ENCODE measurements at places on chromosomes 1 and 21. TPM values are rescaled to one million over a fixed set of nuclear protein-coding genes. Genes with fewer than 3 reads are reported as not detected.

GRCh38 chr1:50970509-50970887, 453 bp downstream of the CDKN2C start:
- peak overlapping the region; percentile 99 for H3K4me3 ChIP-seq
- no peak for DNase-seq
- H3K36me3 ChIP-seq, result no peaks in the 10 kb centered on the region
- no peaks in the 10 kb centered on the region for H3K4me1 ChIP-seq

DNA sequence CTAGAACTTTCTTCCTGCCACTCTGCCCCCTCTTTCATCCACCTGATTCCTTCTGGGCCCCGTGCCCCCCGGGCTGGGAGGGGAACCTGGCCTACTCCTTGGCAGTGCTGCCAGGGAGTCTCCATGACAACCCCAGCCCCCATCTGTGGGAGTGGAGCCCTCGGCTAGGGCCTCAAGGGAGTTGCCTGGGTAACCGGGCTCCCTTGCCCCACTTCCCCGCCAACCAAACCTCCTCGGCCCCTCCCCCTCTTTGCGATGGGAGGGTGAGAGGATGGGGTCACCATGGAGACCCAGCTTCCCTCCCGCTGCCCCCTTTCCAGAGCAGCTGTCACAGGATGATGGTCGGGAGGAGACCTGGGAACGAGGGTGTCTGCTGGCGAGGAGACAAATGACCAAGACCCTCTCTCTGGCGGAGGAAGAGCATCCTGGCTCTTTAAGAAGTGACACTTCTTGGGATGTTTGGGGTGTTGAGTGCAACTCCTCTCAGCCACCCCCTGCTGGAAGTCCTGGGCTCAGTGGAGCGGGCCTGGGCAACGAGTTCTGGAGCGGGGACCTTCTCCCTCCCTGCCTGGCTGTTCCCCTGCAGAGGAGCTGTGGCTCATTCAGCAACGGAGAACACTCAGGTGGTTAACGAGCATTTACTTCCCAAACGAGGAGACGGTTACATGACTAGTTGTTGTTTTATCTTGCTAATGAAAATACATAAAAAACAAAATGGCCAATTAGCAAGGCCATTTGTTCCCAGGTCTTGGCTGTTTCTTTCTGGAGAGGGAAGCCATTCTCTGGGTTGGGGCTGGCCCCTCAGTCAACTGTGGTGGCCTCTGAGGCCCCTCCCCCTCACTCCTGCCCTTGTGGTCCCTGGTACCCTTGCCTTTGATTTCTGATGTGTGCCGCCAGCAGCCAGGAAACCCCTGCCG, 82.8 kb downstream of the UBIAD1 start:
- H3K36me3 ChIP-seq, result no peaks in the 10 kb centered on the region
- H3K27ac ChIP-seq, result no peak overlapping the region
- H3K27me3 ChIP-seq, result no peaks in the 10 kb centered on the region
- peak; percentile 95 for DNase-seq
- H3K4me3 ChIP-seq, result no peak overlapping the region
- H3K4me1 ChIP-seq, result no peaks in the 10 kb centered on the region

Gene ECM1
- total RNA-seq, result 9.2 TPM

Gene CDCA8
- total RNA-seq, result 1.0 TPM

GRCh38 chr1:67874501-67875111, 41.3 kb upstream of the GNG12 start:
- H3K4me1 ChIP-seq, result no peaks in the 10 kb centered on the region
- no peak for DNase-seq
- no peak overlapping the region for H3K27ac ChIP-seq
- no peaks in the 10 kb centered on the region for H3K36me3 ChIP-seq
- no peaks in the 10 kb centered on the region for H3K27me3 ChIP-seq

DNA sequence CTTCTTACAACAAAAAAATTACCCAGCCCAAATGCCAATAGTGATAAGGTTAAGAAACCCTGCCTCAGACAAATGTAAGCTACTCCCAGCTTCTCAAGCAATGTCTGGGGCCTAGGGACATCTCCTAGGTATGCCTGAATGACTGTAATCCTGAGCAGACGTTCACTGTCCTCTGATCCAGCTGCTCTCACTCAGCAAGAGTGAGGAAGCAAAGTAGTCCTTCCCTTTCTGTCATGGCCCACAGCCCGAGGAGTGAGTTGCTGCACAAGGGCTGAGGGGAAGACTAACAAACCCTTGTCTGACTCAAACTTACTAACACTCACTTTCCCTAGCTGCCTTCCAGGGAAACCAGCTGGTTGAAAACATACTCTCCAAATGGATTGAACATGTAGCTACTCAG, 124.9 kb upstream of the TNFSF4 start:
- no peaks in the 10 kb centered on the region for H3K36me3 ChIP-seq
- no peaks in the 10 kb centered on the region for H3K4me1 ChIP-seq
- H3K27ac ChIP-seq, result no peak overlapping the region
- no peak overlapping the region for H3K4me3 ChIP-seq

DNA sequence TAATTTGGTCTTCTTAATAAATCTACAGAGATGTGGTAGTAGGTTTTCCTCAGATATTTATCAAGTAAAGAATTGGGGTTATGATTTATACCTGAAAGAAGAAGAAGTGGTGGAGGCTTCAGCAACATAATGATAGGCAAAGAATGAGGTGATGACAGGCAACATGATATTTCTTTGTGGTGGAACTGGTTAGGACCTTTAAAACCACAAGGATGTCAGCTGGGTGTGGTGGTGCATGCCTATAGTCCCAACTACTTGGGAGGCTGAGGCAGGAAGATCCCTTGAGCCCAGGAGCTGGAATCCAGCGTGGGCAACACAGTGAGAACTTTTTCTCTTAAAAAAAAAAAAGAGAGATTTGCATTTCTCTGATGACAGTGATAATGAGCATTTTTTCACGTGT, 34.1 kb upstream of the COL11A1 start:
- H3K4me3 ChIP-seq, result no peak overlapping the region
- no peaks in the 10 kb centered on the region for H3K4me1 ChIP-seq
- H3K27me3 ChIP-seq, result no peaks in the 10 kb centered on the region

- no peaks in the 10 kb centered on the region for H3K27me3 ChIP-seq
- H3K4me1 ChIP-seq, result no peaks in the 10 kb centered on the region
- no peak overlapping the region for H3K4me3 ChIP-seq
Measured at GRCh38 chr1:152227310-152227928, 3.4 kb upstream of the HRNR start.

- no peak for DNase-seq
- H3K36me3 ChIP-seq, result peaks cover 16% of the 10 kb centered on the region
- no peaks in the 10 kb centered on the region for H3K27me3 ChIP-seq
- H3K27ac ChIP-seq, result no peak overlapping the region
- H3K4me1 ChIP-seq, result no peaks in the 10 kb centered on the region
Measured at GRCh38 chr1:117077267-117077666, 17.1 kb downstream of the TTF2 start.

GRCh38 chr1:51963592-51964308, 26.8 kb downstream of the RAB3B start:
- peaks cover 2% of the 10 kb centered on the region for H3K4me1 ChIP-seq
- H3K27me3 ChIP-seq, result no peaks in the 10 kb centered on the region
- DNase-seq, result no peak
- H3K27ac ChIP-seq, result no peak overlapping the region
- H3K4me3 ChIP-seq, result no peak overlapping the region

DNA sequence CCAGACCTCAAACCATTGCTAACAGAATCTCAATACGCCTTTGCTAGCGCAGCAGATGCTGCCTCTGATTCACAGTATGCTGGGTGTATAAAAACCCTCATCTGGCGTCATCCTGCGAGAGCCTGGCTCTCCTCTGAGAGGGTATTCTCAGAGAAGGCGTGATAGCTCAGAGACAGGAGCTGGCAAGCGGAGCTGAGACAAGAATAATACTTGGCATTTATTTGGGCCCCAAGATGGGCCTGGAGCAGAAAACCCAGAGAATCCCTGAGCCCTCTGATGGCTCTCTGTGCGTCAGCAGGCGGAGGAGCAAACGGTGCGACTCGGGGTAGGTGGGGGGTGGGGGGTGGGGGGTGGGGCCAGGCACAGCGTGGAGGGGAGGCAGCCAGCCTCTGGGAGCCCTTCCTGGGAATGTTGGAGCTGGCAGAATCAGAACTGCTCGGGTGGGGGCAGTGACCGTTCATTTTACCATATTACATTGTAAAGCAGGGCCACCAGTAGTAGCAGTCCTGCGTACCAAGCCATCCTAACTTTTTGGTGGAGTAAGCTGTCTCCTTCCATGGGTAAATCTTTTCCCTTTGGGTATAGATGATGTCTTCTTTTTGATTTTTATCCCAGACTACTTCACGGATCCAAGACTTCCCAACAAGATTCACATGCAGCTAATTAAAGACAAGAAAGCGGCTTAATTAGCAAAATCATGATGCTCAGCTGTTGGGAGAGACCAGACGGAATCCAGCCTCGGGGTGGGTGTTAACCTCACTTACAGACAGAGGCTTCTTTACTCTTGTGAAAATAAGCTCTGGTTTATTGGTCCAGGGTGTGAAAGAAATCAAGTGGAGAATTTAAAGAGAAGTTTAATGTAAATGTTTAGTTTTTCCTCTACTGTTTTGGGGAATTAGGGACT, 7.1 kb downstream of the RIIAD1 start:
- no peak for DNase-seq
- no peak overlapping the region for H3K27ac ChIP-seq
- no peaks in the 10 kb centered on the region for H3K36me3 ChIP-seq
- H3K4me1 ChIP-seq, result peaks cover 8% of the 10 kb centered on the region
- no peaks in the 10 kb centered on the region for H3K27me3 ChIP-seq
- no peak overlapping the region for H3K4me3 ChIP-seq

Gene INAVA
- 48.8 TPM for total RNA-seq

DNA sequence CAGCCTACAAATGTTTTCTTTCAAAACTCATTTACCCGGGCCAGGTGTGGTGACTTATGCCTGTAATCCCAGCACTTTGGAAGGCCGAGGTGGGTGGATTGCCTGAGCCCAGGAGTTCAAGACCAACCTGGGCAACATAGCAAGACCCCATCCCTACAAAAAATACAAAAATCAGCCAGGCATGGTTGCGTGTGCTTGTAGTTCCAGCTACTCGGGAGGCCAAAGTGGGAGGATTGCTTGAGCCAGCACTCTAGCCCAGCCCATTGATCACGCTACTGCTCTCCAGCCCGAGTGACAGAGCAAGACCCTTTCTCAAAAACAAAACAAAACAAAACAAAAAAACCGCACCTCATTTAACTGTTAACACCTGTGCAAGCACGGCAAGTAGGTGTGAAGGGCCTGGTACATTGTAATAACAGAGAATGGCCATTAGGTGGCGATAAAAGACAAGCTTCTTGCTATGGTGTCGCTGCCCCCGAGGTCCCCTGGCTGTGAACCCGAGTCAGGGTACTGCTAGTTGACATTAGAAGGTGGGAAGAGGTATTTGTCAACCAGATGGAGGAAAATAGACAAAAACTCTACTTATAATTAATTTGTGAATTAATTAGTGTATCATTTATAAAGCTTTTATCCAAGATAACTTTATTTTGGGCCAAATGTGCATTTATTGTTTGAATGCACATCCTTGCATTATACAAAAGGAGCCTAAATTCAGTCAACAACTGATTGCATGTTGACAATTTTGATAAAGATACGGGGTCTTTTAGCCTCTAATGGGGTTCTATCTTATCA, 66.5 kb downstream of the SH3BGR start:
- no peaks in the 10 kb centered on the region for H3K36me3 ChIP-seq
- H3K27ac ChIP-seq, result no peak overlapping the region
- no peak overlapping the region for H3K4me3 ChIP-seq
- H3K4me1 ChIP-seq, result no peaks in the 10 kb centered on the region
- no peaks in the 10 kb centered on the region for H3K27me3 ChIP-seq

DNA sequence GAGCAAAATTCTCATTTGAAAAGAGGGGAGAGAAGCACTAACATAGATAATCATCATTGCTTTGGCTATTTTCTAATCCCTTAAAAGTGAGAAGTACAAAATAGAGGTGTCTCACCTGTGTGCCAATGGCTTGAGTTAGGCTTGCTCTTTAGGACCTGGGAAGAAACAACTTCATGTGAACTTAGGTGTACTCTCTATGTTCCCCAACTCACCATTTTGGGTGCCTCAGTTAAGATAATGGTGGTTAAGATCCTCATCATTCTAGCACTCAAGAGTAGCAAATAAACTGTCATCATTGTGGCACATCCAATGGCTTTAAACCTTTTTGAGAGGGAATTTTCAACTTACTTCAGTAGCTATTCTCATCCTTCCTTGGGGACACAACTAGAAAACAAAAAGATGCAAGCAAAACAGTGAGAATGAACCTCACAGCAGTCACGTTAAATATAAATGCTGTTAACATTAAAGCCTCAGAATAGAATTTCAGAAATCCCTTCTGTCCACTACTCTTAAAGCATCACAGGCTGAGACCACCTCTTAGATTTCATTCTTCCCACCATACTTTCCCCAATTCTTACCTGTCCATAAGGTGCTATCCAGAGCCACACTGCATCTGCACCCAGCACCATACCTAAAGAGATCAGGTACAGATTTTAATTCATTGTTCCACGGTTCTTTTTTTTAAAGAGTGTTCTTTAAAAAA, 1.2 kb downstream of the GAS5 start:
- H3K27ac ChIP-seq, result peak overlapping the region; percentile 87
- peak overlapping the region; percentile 79 for H3K4me3 ChIP-seq
- peaks cover 27% of the 10 kb centered on the region for H3K4me1 ChIP-seq

DNA sequence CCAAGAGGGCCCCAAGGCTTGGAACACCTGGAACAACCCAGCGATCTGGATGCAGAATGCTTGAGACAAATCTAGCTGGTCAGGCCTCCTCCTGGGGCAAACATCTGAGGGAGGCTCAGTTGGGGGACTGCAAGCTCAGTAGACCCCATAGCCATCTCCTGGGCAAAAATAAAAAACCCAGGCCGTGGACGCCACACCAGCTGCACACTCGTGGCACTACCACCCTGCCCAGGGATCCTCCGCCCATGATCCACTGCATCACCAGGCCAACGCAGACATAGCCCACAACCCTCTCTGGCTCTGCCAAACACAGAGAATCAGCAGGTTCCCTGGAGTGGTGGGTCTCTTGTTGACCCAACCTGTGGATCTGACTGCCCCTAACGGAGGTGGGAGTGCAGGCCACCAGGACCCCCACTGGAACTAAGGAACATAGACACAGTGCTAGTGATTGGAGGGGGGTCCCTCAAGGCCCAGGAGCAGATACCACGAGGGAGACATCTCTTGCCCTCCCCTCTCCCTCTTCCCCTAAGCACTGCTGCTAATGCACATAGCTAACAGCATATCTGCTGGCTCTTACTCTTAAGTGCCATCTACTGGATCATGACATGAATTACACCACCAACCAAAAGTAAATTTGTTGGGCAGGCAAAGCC, 147.2 kb downstream of the CHD1L start:
- no peaks in the 10 kb centered on the region for H3K4me1 ChIP-seq
- H3K36me3 ChIP-seq, result no peaks in the 10 kb centered on the region
- peak; percentile 34 for DNase-seq
- no peak overlapping the region for H3K27ac ChIP-seq
- no peaks in the 10 kb centered on the region for H3K27me3 ChIP-seq

- H3K27me3 ChIP-seq, result no peaks in the 10 kb centered on the region
- no peak overlapping the region for H3K4me3 ChIP-seq
- H3K36me3 ChIP-seq, result no peaks in the 10 kb centered on the region
- no peak overlapping the region for H3K27ac ChIP-seq
- H3K4me1 ChIP-seq, result peaks cover 12% of the 10 kb centered on the region
- DNase-seq, result no peak
Measured at GRCh38 chr1:201515062-201515750, 8.3 kb upstream of the CSRP1 start.

- no peak overlapping the region for H3K4me3 ChIP-seq
- H3K27me3 ChIP-seq, result no peaks in the 10 kb centered on the region
- H3K36me3 ChIP-seq, result no peaks in the 10 kb centered on the region
- DNase-seq, result no peak
- H3K27ac ChIP-seq, result no peak overlapping the region
Measured at GRCh38 chr1:18139198-18139981, 31.8 kb downstream of the IGSF21 start.

Gene PDPN
- 4.6 TPM for total RNA-seq

Gene ZMYND12
- 1.9 TPM for total RNA-seq
